ENCODE measurements at places on chromosomes 12 and 14.

- no peak for DNase-seq
Observed at GRCh38 chr12:58347188-58347587, 405.8 kb downstream of the ATP23 start.

DNA sequence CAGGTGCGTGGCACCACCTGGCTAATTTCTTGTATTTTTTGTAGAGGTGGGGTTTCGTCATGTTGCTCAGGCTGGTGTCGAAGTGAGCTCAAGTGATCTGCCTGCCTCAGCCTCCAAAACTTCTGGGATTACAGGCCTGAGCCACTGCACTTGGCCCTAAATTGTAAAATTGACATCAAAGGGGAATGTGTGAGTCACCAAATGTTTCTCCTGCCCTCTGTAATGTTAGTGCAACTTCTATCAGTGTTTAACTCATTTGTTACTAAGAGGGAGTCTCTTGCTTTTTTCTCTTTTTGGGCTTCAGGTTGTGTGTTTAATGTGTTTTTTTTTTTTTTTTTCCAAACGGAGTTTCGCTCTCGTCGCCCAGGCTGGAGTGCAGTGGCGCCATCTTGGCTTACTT, 2.3 kb downstream of the TULP3 start:
- DNase-seq, result no peak

GRCh38 chr14:21070610-21071224, 613 bp downstream of the ARHGEF40 start:
- DNase-seq, result no peak

GRCh38 chr12:5433845-5434646, 2.1 kb downstream of the NTF3 start:
- no peak for DNase-seq

DNA sequence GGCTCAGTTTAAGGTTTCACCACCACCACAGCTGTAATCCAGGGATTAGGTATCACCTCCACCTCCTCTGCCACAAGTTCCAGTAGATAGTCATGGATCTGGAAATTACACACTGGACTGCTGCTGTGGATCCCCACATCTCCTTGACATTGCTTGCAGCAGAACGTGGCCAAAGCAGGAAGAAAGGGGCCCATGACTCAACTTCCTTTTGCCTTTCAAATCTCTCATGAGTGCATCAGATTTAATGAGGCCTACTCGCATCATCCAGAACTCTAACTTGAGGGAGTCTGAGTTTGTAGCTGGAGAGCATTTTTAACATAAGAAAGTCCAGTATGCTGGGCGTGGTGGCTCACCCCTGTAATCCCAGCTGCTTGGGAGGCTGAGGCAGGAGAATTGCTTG, 29.2 kb upstream of the TMED10 start:
- DNase-seq, result no peak

DNA sequence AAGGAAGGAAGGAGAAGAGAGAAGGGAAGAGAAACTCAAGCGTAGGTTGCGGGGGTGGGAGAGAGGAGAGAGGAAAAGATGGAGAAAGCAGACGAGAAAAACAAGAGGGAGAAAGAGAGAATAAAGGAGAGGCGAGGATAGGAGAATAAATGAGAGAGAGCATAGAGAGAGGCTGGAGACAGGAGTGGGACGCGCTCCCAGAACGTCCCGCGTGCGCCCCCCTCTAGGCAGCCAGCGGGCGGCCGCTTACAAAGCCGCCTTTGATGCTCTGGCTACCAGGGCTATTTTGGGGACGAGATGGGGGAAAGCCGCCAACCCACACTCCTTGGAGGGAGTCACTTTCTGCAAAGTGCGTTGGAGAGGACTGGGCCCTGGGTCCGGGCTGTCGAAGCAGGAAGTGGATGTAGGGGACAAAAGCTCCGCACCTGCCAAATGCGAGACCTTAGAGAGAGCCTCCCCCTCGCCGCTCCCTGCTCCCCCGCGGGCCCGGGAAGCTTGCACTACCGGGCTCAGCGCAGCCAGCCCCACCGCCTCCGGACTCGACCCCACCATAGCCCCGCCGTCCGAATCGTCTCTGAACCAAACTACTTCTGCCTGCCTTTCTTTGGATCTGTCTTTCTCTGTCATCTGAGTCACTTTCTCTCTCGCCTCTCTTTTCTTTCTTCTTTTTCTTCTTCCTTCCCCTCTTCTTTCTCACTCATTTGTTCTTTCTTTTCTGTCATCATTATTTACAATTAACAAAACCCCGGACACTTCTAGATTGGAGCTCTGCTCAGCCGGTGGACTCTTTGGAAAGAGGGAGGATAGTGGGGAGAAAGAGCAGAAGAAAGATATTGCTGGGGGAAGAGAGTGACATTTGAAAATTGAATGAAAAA, 8.0 kb downstream of the ASCL1 start:
- no peak for DNase-seq

DNA sequence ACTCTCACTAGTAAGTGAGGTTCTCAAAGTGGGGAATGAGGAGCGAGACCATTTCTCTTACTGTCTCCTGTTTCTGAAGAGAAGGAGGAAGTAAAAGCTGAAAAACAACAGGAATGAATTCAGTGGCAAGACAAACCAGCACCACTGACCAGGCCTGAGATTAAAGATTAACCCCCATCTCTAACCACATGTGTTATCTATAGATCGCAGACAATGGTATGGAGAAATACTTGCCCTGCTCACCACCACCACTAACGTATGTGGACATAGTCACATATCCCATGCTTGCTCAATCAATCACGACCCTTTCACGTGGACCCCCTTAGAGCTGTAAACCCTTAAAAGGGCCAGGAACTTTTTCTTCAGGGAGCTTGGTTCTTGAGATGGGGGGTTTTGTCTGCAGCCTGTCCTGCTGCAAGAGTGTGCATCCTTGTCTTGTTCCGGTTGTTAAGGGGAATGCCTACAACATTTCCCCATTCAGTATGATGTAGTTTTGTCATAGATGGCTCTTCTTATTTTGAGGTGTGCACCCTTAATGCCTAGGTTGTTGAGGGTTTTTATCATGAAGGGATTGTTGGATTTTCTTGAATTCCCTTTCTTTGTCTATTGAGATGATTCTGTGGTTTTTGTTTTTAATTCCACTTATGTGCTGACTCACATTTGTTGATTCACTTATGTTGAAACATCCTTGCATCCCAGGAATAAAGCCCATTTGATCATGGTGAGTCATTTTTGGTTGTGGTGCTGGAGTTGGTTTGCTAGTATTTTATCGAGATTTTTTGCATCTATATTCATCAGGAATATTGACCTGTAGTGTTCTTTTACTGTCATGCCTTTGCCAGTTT, 698.8 kb upstream of the LMO3 start:
- no peak for DNase-seq

DNA sequence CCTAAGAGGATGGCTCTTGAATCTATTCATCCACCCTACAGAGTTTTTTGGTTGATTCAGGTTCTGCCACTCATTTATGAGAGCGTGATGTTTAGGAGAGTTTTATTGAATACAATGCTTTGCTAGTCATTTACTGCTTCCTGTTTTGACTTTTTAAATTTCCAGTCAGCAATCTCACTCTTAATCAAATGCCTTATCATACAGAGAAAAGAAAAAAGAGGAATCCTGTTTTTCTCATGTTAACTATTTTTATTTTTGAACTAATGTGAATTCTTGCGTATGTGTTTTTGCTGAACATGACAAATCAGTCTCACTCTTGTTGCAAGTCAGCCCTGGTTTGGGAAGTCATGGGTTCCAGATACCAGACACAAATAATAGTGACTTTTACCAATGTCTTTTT, 22.1 kb upstream of the LGMN start:
- DNase-seq, result no peak

GRCh38 chr14:96925422-96925821, 128.2 kb downstream of the VRK1 start:
- no peak for DNase-seq

GRCh38 chr14:68089146-68089731, 269.7 kb downstream of the RAD51B start:
- peak; percentile 18 for DNase-seq

DNA sequence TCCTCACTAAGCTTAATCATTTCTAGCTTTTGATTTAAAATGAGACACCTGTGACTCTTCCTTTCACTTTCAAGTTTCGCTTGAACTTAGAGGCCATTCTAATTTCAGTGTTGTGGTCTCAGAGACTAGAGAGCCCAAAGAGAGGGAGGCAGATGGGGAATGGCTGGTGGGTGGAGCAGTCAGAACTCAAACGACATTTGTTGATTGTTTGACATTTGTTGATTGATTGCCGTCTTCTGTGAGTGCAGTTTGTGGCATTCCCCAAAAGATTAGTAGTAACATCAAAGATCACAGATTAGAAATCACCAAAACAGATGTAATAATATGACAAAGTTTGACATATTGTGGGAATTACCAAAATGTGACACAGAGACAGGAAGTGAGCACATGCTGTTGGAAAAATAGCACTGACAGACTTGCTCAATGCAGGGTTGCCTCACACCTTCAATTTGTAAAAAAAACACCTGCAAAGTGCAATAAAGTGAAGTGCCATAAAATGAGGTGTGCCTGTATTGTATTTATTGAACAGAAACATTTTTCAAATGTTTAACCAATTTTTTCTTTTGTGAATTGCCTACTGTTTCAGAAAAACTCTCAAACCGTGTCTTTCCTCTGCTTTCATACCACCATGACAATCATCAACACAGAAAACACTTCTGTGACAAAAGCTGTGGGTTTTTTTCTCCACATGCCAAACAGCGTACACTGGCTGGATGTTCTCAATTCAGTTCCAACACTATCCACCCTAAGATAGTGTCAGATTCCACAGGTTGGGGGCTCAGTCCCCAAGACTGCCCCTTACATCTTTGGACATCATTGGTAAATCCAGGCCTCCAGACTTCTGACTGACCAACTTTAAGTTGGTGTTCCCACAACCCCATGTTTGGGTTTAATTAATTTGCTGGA, 376.3 kb upstream of the RGS6 start:
- DNase-seq, result no peak

GRCh38 chr14:88384718-88385117, 739 bp upstream of the SPATA7 start:
- DNase-seq, result no peak

DNA sequence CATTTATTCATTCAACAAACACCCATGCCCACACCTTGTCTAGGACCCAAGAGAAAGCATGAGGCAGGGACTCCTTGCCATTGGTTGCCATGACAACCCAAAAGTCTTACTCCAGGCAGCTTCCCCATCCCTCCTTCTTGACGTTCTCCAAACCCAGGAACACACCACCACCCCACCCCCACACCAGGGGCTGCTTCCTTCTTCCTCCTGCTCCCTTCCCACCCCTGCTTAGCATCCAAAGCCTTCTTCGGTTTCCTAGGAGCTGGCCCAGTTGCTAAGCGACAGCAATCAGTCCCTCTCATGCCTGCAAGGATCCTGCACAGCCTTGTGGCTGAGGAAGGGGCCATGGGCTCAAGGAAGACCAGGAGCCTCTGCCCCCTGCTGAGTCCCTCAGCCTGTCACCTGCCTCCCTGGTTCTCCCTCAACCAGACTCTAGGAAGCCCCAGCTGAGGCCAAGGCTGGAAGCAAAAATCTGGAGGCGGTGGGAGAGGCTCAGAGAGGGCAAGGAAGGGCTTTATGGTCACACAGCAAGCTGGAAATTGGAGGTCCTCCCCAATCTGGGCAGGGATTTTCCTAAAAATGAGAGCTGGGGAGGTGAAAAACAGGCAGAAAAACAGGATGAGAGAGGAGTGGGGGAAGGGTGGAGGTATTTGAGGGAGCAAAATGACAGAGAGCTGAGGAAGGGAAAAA, 15.4 kb downstream of the RASAL1 start:
- no peak for DNase-seq

DNA sequence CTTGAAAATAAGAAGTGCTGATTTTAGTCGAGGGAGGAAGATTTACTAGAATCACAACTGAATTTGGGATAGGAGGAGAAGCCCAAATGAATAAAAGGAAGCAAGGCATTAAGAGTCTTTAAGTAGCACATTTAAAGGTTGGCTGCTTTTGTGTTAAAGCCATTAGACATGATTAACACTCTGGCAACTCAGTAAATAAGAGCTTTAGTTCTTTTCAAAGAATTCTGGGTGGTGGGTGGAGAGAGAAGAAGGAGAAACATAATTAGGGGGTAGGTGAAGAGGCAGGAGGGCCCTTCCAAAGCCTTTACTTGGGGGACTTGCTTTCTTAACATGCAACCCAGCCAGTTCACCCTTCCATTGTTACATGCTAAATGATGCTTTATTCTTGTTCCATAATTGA, 284.6 kb upstream of the SEL1L start:
- DNase-seq, result no peak

DNA sequence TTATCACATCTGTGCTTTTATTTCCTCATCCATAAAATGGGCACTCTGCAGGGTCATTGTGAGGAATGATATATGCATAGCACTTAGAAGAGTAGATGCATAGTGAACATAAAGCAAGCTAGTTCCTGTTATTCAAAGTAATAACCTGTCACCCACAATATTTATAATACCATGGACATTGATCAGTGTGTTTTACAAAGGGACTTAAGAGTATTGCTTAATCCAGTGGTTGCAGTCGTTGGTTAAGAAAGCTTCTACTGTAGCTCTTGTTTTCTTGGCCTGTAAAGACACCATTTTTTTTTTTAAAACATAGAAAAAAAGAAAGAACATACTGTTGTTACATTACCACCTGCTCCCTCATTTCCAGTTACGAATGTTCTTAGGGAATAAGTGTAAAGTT, 13.1 kb downstream of the METAP2 start:
- DNase-seq, result no peak

DNA sequence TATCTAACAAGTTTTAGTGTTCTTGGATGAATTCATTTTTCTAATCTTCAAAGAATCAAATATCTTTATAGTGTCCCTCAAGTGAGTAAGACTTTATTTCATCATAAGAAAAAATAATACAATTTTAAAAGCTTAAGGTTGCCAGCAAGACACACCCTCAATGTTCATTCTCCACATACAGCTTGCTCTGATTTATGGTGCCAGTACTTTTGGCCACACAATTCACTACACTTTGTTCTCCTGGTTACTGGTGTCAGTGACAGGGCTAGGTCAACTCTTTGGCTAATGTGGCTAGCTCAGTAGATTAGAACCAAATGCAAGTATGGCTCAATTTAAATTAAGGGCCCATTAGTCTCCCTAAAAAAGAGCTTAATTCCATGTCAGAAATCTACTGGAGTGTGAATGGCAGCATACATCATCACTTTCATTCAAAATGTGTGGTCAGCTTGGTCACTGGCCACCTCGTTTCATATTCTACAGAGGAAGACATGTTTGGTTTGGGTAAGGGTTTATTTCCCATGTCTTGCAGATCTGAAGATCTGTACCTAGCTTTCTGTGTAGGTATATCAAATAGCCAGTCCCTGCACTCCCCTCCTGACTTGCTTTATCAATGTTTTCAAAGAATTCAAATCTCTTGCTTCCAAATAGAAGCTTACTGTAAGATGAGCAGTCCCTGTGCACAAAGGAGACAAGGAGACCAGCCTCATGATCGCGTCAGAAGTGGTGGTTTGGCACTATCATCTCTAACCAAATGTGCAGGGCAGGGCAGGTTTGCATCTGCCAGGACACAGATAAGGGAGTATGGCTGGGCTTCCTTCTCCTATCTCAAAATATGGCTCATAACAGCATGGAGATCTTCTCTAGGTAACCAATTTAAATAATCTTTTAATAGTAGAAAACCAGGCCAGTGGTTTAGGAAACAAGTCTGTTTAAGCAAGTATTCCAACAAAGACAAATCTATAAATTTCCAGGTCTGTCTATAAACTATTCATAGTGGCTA, 31.3 kb downstream of the HECTD4 start:
- no peak for DNase-seq

GRCh38 chr12:51954561-51955361, 3.3 kb downstream of the ACVR1B start:
- DNase-seq, result no peak
